ENCODE measurements at places on chromosomes 3 and 15. TPM values are rescaled to one million over a fixed set of nuclear protein-coding genes. Genes with fewer than 3 reads are reported as not detected.
A peak's percentile ranks its signal among the peaks of the same experiment; 100 is the strongest.

The NMNAT3 gene
- total RNA-seq: 6.2 TPM

The TICRR gene
- 20.7 TPM for total RNA-seq

The GPR87 gene
- total RNA-seq: not detected

The LRRIQ4 gene
- 0.12 TPM for total RNA-seq

The KLF15 gene
- 0.89 TPM for total RNA-seq

The RTP1 gene
- not detected for total RNA-seq

The PLCB2 gene
- total RNA-seq: 55.0 TPM

The SMC4 gene
- total RNA-seq: 191 TPM

The XXYLT1 gene
- total RNA-seq: 2.5 TPM

DNA sequence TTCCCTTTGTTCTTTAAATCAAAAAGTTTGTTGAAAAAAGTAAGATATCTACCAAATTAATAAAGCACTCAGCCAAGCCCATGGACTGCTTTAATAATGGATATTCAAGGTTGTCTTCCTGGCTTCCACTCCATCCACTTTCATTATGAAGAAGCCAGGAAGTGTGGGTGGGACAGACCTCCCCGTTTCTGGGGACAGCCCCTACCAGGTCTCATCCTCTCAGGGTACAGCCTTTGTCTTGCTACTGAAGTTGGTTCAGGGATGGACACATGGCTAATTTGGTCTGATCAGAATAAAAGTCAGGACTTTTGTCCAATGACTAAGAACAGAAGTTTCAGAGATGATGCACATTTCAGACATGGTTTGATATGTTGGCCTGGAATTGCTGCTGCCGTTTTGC lies 32.6 kb downstream of the CCNB2 start:
- H3K27me3 ChIP-seq: no peaks in the 10 kb centered on the region
- DNase-seq: peak; percentile 52
- H3K36me3 ChIP-seq: no peaks in the 10 kb centered on the region
- H3K4me1 ChIP-seq: peaks cover 14% of the 10 kb centered on the region

- DNase-seq: no peak
- no peak overlapping the region for H3K27ac ChIP-seq
- no peak overlapping the region for H3K4me3 ChIP-seq
- no peaks in the 10 kb centered on the region for H3K36me3 ChIP-seq
- peaks cover 6% of the 10 kb centered on the region for H3K27me3 ChIP-seq
Observed at GRCh38 chr15:75791337-75791713, 51.9 kb upstream of the UBE2Q2 start.

DNA sequence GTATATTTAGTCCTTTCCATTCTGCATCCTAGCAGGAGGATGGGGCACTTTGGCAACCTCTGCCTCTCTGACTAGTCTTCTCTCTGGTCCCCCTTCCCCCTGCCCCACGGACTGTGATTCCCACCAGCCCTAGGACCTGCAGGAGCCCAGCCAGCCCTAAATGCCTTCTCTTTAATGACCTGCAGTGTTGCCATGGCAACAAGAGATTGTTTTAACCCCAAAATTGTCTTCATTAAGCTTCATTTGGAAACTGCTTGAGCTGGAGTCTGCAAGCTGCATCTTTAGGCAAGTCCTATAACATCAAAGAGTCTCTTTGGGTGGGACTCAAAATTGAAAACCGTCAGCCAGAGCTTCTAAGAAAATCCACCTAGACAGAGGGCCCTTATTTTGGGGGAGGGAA lies 59.7 kb upstream of the ANKRD34C start:
- no peaks in the 10 kb centered on the region for H3K36me3 ChIP-seq
- H3K27me3 ChIP-seq: peaks cover 23% of the 10 kb centered on the region
- H3K4me1 ChIP-seq: no peaks in the 10 kb centered on the region
- H3K27ac ChIP-seq: no peak overlapping the region
- DNase-seq: no peak
- no peak overlapping the region for H3K4me3 ChIP-seq

GRCh38 chr3:29453284-29454001 lies 172.6 kb downstream of the RBMS3 start:
- H3K4me3 ChIP-seq: no peak overlapping the region
- no peaks in the 10 kb centered on the region for H3K4me1 ChIP-seq
- H3K27ac ChIP-seq: no peak overlapping the region
- no peaks in the 10 kb centered on the region for H3K27me3 ChIP-seq
- DNase-seq: no peak
- H3K36me3 ChIP-seq: no peaks in the 10 kb centered on the region

DNA sequence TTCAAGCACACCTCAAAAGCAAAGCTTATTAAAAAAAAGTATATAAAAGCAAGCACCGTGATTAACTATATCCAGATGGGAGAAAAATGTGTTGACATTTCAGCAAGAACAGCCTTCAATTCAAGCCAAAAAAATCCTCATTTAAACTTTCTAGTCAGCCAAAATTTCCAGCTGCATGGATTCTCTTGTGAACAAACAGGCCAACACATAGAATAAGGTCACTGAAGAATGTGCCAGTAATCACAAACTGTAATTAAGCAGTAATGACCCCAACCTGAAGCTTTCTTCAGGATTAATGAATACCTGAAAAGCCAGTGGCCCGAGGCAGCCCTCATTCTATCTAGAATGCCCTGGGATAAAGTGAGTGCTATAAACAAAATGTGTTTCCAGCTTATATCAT lies 130.7 kb upstream of the KCNMB2 start:
- H3K4me3 ChIP-seq: no peak overlapping the region
- no peaks in the 10 kb centered on the region for H3K36me3 ChIP-seq
- no peaks in the 10 kb centered on the region for H3K4me1 ChIP-seq

DNA sequence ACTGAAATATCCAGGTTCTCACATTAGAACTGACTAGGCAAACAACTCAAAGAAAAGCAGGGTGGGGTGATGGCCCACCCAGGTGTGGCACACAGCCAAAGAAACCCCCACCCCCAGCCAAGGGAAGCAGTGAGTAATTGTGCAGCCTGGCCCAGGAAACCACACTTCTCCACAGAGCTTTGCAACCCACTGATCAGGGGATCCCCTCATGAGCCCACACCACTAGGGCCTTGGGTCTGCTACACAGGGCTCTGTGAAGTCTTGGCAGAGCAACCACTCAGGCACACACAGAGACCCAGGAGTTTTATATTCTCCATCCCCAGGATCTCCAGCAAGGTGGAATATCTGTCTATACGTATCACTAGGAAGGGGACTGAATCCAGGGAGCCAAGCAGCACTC lies 22.2 kb upstream of the TRIM42 start:
- H3K27ac ChIP-seq: no peak overlapping the region
- no peaks in the 10 kb centered on the region for H3K36me3 ChIP-seq
- H3K4me3 ChIP-seq: no peak overlapping the region
- DNase-seq: no peak

GRCh38 chr3:69460034-69460433 lies 74.1 kb upstream of the FRMD4B start:
- no peak overlapping the region for H3K4me3 ChIP-seq
- H3K27me3 ChIP-seq: peaks cover 3% of the 10 kb centered on the region
- DNase-seq: no peak
- no peaks in the 10 kb centered on the region for H3K36me3 ChIP-seq
- no peaks in the 10 kb centered on the region for H3K4me1 ChIP-seq
- no peak overlapping the region for H3K27ac ChIP-seq

DNA sequence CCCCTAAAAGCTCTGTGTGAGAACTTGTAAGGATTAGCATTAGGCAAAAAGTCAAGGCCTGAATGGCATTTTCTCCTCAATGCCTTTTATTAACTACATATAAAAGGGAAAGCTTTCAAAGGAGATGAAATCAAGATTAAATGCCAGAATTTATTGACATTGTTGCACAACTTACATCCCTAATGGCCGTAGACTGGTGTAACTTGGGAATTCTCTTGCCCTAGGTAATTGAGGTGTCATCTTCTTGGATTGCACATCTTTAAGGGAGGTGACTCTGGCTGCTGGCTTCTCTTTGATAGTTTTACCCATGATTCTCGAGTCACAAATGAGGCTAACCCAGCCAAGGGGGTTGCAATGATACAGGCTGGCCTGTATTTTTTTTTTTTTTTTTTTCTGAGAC lies 249.1 kb downstream of the TBL1XR1 start:
- H3K27me3 ChIP-seq: no peaks in the 10 kb centered on the region
- H3K4me1 ChIP-seq: no peaks in the 10 kb centered on the region
- H3K4me3 ChIP-seq: no peak overlapping the region
- no peaks in the 10 kb centered on the region for H3K36me3 ChIP-seq

- no peak overlapping the region for H3K27ac ChIP-seq
- no peak for DNase-seq
- no peaks in the 10 kb centered on the region for H3K4me1 ChIP-seq
- peaks cover 3% of the 10 kb centered on the region for H3K27me3 ChIP-seq
- no peaks in the 10 kb centered on the region for H3K36me3 ChIP-seq
- H3K4me3 ChIP-seq: no peak overlapping the region
Observed at GRCh38 chr3:170490828-170491560, 72.3 kb downstream of the CLDN11 start.

GRCh38 chr15:34610354-34610753 lies 26.9 kb upstream of the GOLGA8B start:
- no peak overlapping the region for H3K4me3 ChIP-seq
- H3K27ac ChIP-seq: no peak overlapping the region
- no peak for DNase-seq
- H3K4me1 ChIP-seq: peaks cover 15% of the 10 kb centered on the region

GRCh38 chr15:91148243-91148642 lies 48.2 kb downstream of the SV2B start:
- no peak for DNase-seq
- H3K27me3 ChIP-seq: peaks cover 22% of the 10 kb centered on the region
- no peak overlapping the region for H3K27ac ChIP-seq
- no peaks in the 10 kb centered on the region for H3K4me1 ChIP-seq

DNA sequence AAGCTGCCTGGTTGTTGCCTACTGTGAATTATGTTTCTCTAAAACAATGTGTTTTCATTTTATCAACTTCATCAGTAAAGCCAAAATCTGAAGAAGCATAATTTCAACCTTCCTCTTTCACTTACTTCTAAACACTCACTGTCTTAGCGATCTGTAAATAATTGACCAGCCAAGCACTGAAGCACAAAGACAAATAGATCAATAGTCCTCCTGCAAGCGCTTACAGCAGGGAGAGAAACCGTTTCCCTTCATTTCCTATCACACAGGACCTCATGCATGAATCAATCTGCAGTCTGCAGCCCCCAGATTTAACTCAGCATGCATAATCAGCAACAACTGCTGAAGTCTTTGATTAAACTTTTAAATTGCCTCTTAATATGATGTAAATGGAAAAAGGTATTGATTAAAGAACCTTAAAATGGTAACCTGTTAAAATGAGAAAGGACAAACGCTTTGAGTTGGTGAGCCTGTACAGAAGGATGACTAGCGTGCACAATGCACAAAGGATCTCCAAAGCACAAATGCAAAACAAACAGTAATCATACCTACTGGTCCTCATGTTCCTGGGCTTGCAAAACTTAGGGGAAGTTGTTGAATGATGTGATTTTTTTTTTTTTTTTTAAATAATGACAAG lies 370.2 kb upstream of the ZNF385D start:
- no peaks in the 10 kb centered on the region for H3K36me3 ChIP-seq
- no peaks in the 10 kb centered on the region for H3K27me3 ChIP-seq
- H3K4me3 ChIP-seq: no peak overlapping the region
- H3K4me1 ChIP-seq: no peaks in the 10 kb centered on the region

GRCh38 chr3:171851660-171852058 lies 8.5 kb downstream of the TMEM212 start:
- no peak overlapping the region for H3K4me3 ChIP-seq
- H3K4me1 ChIP-seq: peaks cover 11% of the 10 kb centered on the region
- no peaks in the 10 kb centered on the region for H3K36me3 ChIP-seq
- H3K27me3 ChIP-seq: peaks cover 2% of the 10 kb centered on the region
- H3K27ac ChIP-seq: no peak overlapping the region

GRCh38 chr15:28025413-28025812 lies 73.7 kb downstream of the OCA2 start:
- H3K27ac ChIP-seq: no peak overlapping the region
- peaks cover 7% of the 10 kb centered on the region for H3K27me3 ChIP-seq
- no peaks in the 10 kb centered on the region for H3K36me3 ChIP-seq
- H3K4me1 ChIP-seq: no peaks in the 10 kb centered on the region
- no peak for DNase-seq

DNA sequence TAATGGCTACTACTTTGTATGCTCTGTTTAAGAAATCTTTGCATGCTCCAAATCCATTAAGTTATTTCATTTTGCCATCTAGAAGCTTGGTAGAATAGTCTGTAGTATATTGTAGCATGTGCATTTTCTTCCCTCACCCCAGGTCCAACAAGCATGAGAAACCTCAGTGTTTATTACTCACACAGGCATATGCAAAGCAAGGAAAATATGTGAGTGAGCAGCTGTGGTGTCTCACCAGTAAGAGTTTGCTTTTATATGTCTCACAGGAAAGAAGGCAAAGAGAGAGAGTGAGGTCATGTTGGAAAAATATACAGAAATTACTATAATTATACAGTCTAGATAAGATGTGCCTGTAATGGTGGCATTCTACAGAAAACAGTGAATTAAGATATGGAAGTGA lies 312.5 kb downstream of the C3orf38 start:
- H3K27ac ChIP-seq: no peak overlapping the region
- DNase-seq: no peak
- H3K36me3 ChIP-seq: no peaks in the 10 kb centered on the region
- no peak overlapping the region for H3K4me3 ChIP-seq
- H3K27me3 ChIP-seq: no peaks in the 10 kb centered on the region
- H3K4me1 ChIP-seq: no peaks in the 10 kb centered on the region

DNA sequence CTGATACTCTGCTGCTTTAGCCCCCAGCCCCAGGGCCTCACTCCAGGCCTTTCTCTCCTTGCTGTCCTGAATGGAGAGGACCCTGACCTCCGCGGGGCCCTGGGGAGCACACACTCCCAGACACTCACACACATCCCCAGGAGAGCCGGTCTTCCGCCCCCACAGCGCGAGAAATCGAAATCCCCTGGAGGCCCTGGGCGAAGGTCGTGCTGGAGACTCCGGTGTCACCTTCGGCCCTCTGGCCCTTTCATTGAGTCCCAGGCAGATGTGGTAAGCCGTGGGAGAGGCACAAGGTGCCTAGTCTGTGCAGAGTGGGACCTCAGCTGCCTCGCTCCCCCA lies 848 bp upstream of the GOLGA8B start:
- H3K27ac ChIP-seq: no peak overlapping the region
- peaks cover 1% of the 10 kb centered on the region for H3K36me3 ChIP-seq
- H3K4me3 ChIP-seq: peak overlapping the region; percentile 85
- peaks cover 39% of the 10 kb centered on the region for H3K4me1 ChIP-seq
- no peak for DNase-seq
- no peaks in the 10 kb centered on the region for H3K27me3 ChIP-seq

GRCh38 chr3:118400886-118401285 lies 633.8 kb downstream of the IGSF11 start:
- DNase-seq: no peak
- H3K27me3 ChIP-seq: no peaks in the 10 kb centered on the region
- no peak overlapping the region for H3K4me3 ChIP-seq
- no peaks in the 10 kb centered on the region for H3K4me1 ChIP-seq
- no peaks in the 10 kb centered on the region for H3K36me3 ChIP-seq
- H3K27ac ChIP-seq: no peak overlapping the region

Data from activated naive CD4-positive, alpha-beta T cell treated with anti-CD3 and anti-CD28 coated beads for 36 hours (primary cell).